ENCODE measurements at places on chromosomes 7 and 10.

DNA sequence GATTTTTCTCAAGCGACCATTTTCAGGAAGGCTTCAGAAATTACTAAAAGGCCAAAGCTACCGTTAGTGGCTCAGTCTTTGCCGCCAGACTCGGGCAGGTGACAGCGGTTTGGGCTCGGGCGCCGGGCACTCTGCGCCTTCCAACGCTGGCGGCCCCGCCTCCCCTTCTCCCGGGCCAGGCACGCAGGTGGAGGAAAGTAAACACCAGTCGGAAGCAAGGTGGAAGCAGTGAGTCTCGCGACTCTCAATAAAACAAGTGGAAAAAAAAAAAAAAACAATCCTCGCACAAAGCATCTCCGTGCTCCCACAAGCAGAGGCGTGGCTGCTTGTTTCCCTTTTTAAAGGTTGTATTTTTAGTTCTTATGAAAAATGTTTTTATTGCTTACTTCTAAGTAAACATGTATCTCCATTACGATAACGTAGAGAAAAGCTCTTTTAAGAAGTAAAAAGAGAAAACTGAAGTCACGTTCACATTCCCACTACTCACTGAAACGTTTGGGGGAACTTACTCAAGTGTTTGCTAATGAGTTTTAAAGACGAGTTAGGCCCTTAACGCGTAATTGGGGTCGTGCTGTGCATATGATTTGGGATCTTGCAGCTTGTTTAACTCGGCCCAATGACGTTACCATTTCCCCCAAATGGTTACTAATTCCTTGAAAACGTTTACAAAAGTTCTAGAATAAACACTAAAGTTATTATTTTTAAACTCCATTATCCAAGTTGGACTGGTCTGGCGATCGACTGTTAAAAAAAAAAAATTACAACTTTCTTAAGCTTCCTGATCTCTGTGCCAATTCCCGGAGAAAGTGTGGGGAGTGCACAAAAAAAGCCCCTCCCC lies 864 bp downstream of the CDCA7L start:
- DNase-seq, result peak; percentile 53

DNA sequence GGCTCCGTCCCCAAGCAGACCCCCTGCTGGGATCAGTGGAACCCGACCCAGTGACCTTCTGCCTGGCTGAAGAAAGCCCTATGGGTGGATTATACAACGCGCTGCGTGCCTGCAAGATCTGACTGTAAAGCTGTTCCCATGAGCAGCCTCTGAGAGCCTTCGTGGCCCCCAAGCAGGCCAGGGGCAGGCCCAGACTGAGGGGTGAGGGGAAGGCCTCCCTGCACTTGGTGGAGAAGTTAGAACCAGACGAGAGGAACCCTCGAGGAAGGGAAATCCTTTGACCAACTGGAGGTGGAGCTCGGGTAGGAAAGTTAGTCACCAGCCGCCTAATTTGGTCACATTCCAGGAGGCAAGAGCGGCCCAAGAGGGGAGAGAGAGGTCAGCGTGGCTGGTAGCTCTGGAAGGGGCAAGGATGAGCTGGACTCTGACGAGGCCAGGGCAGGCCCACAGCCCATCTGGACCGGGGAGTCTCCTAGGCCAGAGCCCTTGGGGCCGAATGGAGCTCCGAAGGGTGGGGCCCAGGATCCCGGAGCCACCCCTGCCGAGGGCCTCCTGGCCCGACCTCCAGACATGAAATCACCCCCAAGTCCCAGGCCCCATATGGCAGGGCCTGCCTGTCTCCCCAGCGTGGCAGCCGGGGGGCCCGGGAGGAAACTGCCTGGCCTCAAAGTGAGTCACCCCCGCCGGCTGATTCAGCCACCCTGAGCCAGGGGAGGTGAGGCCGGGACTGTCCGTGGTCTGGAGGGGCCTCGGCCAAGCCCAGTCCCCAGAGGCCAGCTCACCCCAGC lies 23.3 kb upstream of the PDGFA start:
- no peak for DNase-seq

DNA sequence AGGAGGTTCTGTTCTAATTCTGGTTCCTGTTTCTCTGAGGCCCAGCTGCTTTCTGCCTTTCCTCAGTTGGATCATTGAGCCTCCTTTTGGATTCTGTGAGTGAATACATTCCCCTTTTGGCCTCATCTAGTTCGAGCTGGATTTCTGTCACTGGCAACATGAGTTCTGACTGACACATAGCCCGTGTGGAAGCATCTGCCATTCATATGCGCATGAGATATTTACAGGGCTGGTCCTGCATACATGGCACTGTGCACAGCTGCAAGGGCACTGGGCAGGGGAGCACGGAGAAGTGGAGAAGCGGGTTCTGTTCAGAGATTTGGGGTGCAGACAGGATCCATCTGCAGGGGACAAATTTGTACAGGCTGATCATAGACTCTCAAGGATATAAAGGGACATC lies 352.8 kb downstream of the RPS24 start:
- DNase-seq, result no peak

GRCh38 chr7:69992938-69993337 lies 394.7 kb downstream of the AUTS2 start:
- no peak for DNase-seq

- no peak for DNase-seq
These were observed 322.0 kb downstream of the KCNMA1 start for GRCh38 chr10:77315496-77316129.

- DNase-seq, result no peak
These were observed 45.8 kb downstream of the CNNM1 start for GRCh38 chr10:99374972-99375371.

- DNase-seq, result no peak
These were observed 274.7 kb upstream of the FZD8 start for GRCh38 chr10:35916791-35917190.

DNA sequence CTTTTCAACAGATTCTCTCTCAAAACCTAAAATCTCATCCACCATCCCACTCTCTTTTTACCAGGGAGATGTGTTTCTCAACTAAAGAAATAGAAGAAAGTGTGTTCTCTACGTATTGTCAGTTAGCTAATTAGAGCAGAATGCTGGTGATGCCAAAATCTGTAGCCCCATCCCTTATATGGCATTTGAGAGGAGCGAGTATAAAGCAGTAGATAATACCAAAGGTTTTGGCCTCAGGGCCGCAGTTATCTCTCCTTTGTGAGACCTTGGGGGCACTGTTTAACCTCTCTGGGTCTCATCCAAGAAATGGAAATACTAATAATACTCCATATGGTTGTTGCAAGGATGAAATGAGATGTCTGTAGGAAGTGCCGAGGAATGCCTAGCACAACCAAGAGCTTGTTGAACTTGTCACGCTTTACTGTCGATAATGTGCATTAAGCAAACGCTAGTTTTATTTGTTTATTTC lies 456 bp upstream of the DLD start:
- DNase-seq, result no peak

DNA sequence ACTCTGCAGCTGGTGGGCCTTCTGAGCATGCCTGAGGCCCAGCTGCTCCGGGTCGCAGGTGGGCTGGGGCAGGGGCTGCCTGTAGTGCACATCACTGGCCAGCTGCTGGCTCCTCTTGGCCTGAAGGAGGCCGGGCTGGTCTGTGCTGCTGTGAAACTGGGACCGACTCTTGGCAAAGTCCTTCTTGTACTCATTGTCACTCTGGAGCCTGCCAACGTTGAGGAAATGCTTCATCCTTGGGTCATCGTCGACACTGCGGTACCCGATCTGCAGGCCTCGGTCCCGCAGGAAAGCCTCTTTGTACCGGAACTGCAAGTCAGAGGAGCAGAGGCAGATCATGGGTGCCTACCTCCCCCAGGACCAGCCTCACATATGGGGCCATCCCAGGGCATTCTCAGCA lies 37.7 kb downstream of the HABP2 start:
- no peak for DNase-seq

- no peak for DNase-seq
These were observed 34.2 kb upstream of the ANKRD2 start for GRCh38 chr10:97538411-97538810.

- no peak for DNase-seq
These were observed 704.7 kb upstream of the COBL start for GRCh38 chr7:52021343-52021742.

- no peak for DNase-seq
These were observed 66.3 kb upstream of the FRMD4A start for GRCh38 chr10:14397066-14397465.

- peak; percentile 6 for DNase-seq
These were observed 50.3 kb upstream of the ANTXRL start for GRCh38 chr10:46236546-46236887.

DNA sequence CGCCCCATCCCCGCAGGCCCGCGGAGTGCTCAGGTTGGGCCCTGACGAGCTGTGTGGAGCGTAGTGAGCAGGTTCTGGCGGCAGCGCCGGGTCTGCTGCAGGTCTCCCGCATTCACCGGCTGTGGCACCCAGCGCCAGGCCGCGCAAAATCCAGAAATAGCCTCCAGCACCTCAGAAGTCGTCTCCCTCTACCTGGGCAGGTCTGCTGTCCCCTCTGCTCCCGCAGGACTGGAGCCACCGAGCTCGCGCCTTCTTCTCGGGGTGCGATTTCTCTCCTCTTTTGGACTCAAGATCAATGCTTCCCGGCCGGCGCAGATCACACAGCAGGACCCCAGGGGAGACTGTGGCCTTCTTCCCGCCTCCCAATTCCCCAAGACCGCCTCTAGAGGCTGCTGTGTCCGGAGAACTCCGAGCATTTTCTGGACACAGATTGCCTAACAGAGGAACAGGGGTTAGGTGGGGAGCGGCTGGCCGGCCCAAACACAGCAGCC lies 8.4 kb downstream of the TLX1 start:
- DNase-seq, result no peak

DNA sequence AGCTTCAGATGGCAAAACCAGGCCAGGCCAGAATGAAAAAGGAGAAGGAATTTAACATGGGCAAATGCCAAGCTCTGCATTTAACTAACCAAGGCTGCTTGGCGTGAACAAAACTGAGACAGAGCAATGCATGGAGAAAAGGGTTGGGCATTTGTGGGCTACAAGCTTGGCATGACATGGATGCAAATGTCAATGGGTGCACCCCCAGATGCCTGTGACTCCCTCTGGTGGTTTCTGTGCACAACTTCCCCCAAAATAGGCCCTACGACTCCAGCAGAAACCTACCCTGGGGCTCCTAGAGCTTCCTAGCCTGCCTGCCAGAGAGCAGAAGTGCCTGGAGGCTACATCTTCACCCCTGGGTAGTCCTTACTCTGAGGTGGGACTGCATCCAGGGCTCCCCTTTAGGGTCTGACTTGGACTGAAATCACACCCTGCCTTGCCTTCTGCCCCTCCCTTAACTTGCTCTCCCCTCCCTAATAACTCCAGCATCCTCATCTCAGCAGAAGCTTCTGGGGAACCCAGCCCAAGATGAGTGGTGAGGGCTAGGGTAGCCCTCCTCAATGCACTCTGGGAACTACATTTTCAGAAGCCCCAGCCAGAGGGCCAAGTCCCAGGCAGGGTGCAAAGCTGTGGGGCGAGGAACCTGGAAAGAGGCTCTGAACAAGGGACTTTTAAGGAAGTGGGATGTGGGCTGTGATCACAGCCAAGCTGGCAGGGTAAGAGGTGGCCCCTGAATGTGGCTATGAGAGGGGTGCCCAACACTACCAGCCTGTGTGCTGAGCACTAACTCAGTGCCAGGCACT lies 11.3 kb downstream of the GPRIN2 start:
- peak; percentile 15 for DNase-seq

DNA sequence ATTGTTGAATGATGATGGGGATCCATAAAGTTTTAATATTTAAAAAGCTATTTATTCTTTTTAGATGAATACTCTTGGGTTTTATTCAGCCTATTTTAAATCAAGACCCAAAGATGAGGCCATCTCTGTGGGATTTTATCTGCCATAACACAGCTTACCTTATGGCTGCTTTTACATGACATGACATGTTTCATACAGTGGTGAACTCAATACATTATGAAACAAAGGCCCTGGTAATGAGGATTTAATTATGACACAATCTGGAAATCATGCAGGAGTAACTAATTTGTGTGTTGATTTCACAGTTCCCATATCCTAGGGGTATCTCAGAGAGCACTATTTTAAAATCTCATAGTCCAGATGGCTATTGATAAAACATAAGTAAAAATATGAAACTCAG lies 661.8 kb upstream of the FZD8 start:
- no peak for DNase-seq

- no peak for DNase-seq
These were observed 550 bp upstream of the PLAU start for GRCh38 chr10:73910401-73910763.

DNA sequence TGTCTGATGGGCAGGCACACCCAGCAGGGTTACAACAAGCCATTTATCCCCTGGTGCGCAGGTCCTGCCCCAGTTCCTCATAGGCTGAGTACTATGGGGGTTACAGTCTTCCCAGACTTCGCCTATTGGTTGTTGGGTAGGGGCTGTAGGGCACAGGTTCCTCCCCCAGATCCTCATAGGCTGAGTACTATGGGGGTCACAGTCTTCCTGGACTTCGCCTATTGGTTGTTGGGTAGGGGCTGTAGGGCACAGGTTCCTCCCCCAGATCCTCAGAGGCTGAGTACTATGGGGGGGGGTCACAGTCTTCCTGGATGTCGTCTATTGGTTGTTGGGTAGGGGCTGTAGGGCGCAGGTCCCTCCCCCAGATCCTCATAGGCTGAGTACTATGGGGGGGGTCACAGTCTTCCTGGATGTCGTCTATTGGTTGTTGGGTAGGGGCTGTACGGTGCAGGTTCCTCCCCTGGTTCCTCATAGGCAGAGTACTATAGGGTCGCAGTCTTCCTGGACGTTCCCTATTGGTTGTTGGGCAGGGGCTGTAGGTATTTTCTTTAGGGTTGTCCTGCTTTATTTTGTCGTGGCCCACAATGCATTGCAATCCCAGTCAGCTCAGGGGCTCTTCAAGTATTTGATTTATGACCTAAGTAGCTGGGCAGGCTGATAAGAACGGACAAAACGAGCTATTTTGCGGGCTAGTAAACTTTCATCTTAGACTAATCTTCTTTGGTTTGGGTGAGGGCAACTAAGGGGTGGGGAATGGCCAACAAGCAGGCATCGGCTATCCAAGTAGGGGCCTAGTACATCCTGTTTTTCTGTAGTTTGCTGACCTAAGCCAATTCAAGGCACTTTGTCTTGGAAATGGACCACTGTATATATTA lies 3.4 kb downstream of the LRRC27 start:
- no peak for DNase-seq

DNA sequence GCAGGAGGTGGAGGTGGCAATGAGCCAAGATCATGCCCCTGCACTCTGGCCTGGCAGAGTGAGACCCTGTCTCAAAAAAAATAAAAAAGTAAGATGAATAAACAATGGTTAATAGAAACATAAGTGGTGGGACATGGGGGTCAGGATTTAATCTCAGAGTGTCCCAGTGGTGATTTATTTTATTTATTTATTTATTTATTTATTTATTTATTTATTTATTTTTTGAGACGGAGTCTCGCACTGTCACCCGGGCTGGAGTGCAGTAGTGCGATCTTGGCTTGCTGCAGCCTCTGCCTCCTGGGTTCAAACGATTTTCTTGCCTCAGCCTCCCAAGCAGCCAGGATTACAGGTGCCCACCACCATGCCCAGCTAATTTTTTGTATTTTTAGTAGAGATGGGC lies 482.6 kb upstream of the GALNT17 start:
- DNase-seq, result no peak

DNA sequence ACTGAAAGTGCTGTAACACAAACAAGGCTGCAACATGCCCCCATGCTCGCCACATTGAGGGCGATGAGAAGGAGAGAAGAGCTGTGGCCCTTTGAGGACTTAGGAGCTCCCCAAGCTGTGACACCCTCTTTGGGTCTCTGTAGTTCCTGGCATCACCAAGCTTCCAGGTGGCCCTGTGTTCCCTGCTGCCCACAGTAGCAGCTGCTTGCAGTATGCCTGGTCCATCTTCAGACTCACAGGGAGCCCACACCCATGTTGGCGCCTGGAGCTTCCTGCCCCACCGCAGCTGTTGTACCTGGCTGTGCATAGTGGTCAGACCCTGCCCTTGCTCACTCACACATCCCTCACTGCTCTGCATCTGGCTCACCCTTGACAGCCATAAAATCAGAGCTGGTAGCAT lies 401.2 kb upstream of the NRG3 start:
- no peak for DNase-seq

GRCh38 chr10:48206482-48207250 lies 67.8 kb downstream of the FRMPD2 start:
- DNase-seq, result no peak

All from activated T-cell treated with anti-CD3 and anti-CD28 coated beads, Interleukin-2, amount 50 U/mL, for 1 hour (primary cell).